Subcutaneous preadipocyte (primary cell): ENCODE measurements at places on chromosomes 5 and 9. TPM values are rescaled to one million over a fixed set of nuclear protein-coding genes. Genes with fewer than 3 reads are reported as not detected.

Gene GFRA3
- total RNA-seq: under 0.01 TPM in 1 of 2 replicates, not detected in the other

Gene ZDHHC11
- 0.37 and 2.0 TPM in 2 replicates for total RNA-seq

Gene BHMT2
- 5.1 and 5.3 TPM in 2 replicates for total RNA-seq

Gene C5orf52
- total RNA-seq: not detected in 2 replicates
